ENCODE measurements at places on chromosomes 5 and 9.

- no peak for DNase-seq
Observed at GRCh38 chr9:108074900-108075299, 585.3 kb upstream of the KLF4 start.

DNA sequence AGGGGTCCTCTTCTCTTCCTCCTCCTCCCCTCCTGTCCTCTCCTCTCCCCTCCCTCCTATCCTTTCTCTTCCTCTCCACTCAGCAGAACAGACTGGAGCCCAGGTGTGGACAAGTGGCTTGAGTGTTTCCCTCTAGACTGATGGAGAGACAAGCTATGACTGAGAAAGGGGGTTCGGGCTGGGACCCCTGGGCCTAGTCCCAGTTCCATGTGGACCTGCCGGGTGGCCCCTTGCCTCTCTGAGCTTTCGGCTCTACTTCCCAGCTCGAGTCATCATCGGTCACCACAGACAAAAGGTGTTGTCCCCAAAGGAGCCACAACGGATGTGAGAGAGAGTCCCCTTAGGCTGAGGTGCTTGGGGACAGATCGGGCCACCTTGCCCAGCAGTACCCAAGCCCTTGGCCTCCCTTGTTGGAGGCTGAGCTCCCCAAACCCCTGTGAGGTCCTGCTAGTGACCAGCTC lies 3.4 kb upstream of the RXRA start:
- no peak for DNase-seq

DNA sequence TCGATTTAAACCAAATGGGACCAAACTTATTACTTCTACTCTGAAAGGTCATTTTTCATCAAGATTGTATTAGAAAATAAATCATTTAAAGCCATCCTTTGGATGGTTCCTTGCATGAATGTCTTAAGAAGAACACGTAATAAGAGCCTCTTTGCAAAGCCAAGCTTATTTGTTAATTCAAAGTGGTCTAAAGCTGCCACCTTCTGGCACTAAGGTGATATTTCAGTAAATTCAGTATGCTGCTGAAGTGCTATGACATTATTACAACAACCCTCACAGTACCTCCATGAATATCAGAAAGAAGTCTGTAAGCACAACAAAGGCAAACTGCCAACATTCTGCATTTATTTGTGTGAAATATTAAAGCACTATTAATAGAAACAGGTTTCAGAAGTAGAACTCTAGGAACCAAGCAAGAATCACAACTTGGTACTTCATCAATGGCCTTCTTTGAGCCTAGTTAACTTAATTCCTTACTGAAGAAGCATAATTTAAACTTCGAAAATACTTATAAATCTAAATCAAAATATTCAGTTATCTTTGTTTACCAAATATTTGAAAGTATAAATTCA lies 53.1 kb upstream of the TYRP1 start:
- no peak for DNase-seq

GRCh38 chr5:16909464-16909863 lies 26.6 kb downstream of the MYO10 start:
- DNase-seq, result no peak

Data from osteoblast (primary cell).